ENCODE measurements at places on chromosomes 7 and 10. TPM values are rescaled to one million over a fixed set of nuclear protein-coding genes. Genes with fewer than 3 reads are reported as not detected.

DNA sequence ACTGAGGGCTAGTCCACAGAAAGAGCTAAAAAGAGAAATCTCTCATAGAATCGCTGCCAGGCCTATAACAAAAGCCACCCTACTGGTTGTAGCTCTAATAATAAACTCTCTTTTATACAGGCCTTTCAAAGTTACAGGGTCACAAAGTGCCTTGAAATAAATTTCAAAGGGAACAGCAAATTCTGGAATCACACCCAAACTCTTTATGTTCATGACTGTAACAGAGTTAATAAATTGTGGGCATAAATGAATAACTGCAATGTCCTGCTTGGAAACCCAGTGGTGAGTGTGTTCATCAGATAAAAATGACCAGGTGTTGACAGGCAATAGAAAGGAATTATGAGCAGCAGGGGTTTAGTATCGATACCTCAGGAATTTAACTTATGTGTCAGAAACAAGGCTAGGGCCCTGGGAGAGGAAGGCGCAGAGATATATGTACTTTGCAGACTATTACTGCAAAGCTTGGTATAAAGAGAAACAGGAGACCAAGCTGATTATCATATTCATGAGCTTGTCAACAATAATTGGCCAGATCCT, 9.3 kb downstream of the CDC14C start:
- no peak for DNase-seq

DNA sequence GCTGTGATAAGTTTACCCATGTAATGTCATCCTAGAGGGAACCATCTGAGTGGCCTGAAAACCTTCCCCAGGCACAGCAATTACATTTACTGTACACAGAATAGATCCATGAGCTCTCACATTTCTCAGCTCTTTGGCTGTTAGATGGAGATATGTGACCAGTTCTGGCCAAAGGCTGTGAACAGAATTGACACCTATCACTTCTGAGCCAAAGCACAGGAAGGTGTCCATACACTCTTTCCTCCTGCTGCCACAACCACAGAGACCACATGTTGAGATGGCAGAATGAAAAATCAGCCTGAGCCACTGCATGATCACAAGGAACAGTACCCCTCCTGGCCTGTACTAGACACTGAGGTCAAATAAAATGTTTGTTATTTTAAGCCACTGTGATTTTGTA, 44.3 kb upstream of the ATOH7 start:
- DNase-seq, result no peak

DNA sequence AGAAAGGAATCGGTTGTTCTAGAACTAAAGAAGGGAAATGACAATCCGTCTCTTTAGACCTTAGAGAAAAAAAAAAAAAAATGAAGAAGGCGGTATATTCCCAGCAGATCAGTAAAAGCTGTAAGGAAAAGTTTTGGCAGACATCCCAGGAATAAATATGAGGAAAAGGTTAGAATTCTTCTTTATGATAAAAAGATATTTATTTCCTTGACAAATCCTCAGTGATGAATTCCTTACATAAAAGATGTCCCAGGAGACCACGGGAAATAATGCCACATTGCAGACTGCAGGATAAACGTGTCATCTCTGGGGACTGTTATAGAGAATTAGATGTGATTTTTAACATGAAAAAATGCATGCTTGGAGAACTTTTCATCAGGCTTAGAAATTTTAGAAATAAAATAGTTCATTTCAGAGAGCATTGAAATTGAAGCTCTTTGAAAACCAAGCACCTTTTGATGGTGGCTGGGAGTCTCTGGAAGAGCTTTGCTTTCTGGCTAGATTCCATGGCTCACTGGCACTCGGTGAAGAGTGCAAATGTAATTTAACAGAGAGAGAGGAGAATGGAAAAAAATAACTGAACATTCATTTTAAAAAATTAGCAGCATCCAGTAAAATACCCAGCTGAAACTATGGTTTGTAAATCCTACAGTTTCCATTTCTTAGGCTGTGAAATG, 98.2 kb downstream of the PRPF18 start:
- DNase-seq, result no peak

DNA sequence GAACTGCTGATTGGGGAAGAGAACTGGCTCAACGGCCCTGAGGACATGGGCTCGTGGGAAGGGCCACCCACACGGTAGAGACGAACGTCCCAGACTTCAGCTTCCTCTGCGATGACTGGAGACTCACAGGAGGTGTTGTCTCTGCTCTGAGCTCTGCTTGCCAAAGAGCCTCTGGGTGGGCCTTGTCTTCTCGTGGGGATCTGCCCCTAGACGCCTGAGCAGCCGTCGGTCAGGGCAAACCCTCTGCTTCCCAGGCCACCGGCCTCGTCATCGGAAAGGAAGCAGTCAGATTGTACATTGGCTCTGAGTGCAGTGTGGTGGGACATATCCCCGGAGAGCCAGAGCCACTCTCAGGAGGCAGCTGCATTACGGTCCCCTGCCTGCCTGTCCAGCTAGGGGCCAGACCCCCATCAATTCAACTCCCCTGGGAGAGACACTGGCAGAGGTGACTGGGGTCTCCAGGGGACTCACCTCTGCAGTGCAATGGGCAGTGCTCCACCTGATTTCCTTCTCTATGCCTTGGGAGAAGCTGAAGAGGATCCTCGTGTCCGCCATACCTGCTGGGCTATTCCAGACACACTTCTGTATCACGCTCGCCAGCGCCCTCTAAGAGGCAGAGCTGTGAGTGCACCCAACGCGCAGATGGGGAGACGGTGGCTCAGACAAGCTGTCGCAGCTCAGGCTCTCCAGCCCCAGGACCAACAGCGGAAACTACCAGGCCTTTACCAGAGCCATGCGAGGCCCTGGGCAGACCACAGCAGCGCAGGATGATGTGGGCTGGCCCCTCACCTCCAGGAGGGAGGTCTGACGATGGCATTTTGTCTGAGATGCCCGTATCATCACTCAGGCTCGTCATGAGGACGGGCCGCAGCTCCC, 227.4 kb downstream of the TCERG1L start:
- no peak for DNase-seq

GRCh38 chr7:11294965-11295364, 321.3 kb downstream of the PHF14 start:
- no peak for DNase-seq

- DNase-seq, result no peak
Observed at GRCh38 chr10:114615600-114616007, 42.5 kb downstream of the ABLIM1 start.

GRCh38 chr7:34655384-34655783, 2.6 kb upstream of the NPSR1 start:
- no peak for DNase-seq

TBX20 gene
- not detected for total RNA-seq

DNA sequence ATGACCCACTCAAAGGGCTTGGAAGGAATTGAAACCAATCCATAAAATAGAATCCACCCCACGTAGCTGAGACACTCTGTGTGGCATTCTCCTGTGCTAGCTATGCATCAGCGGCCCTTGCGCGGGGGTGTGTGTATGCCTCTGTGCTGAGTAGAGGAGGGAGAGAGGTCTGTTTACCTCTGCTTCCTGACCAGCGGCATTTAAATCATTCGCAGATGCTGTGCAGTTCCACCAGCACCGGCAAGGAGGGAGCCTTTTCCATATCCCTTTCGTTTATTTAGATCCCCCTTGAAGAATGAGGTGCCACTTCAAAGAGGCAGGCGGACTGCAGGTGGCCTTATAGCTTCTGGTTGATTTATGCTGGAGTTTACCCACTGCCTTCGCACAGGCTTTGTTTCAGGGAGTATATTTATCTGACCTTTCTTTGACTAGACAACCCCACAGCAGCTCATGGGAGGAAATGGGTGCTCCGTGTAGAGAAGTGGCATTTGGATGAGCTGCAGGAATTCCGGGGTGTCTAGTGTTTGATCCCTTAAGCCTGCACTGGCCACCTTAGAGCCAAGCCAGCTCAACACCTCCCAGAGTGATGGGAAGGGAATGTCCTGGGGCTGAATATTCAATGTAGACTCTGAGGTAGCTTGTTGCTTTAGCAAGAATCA, 11.4 kb downstream of the C10orf53 start:
- DNase-seq, result peak; percentile 87

GRCh38 chr7:74329225-74329624, 40.0 kb downstream of the CLIP2 start:
- no peak for DNase-seq

GRCh38 chr7:73830681-73831583, at the start of gene CLDN4:
CLDN4 (plus strand) TSS chr7:73830996; CDS start chr7:73831202, 206 bp downstream.
- no peak for DNase-seq
